ENCODE measurements at places on chromosomes 1 and 21.
A peak's percentile ranks its signal among the peaks of the same experiment; 100 is the strongest.

GRCh38 chr1:11501491-11501897 is 22.5 kb downstream of the DISP3 start:
- peak; percentile 52 for DNase-seq

- DNase-seq = no peak
These were observed 82.7 kb downstream of the CDC7 start for GRCh38 chr1:91583326-91583755.

DNA sequence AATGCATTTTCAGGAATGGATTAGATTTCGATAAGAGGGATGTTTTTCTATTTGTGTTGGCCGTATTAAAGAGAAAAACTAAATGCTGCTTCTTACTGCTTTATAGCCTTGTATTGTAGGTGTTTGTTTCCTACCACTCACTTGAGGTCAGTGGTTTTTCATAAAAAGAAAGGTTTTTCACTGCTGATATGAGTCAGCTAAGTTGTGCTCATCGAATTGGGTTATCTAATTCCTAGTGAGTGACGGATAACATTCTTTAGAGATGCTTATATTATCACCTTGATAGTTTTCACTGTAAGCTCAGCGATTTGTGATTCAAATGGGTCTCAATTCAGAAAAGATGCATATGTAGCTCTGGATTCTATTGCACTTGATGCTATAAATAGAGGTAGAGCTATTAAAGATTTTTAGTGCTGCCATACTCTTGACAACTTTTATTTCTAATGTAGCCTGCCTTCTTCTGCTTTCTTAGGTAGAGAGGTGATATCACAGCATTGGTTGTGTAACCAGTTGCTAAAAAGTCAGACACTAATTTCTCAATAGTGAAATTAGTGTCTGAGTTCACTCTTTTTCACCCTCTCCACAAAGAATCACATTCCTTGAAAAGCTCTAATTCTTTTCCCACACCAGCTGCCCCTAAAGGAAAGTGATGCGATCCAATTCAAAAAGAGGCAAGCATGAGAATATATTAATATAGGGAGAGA is 180.0 kb downstream of the RASAL2 start:
- no peak for DNase-seq

DNA sequence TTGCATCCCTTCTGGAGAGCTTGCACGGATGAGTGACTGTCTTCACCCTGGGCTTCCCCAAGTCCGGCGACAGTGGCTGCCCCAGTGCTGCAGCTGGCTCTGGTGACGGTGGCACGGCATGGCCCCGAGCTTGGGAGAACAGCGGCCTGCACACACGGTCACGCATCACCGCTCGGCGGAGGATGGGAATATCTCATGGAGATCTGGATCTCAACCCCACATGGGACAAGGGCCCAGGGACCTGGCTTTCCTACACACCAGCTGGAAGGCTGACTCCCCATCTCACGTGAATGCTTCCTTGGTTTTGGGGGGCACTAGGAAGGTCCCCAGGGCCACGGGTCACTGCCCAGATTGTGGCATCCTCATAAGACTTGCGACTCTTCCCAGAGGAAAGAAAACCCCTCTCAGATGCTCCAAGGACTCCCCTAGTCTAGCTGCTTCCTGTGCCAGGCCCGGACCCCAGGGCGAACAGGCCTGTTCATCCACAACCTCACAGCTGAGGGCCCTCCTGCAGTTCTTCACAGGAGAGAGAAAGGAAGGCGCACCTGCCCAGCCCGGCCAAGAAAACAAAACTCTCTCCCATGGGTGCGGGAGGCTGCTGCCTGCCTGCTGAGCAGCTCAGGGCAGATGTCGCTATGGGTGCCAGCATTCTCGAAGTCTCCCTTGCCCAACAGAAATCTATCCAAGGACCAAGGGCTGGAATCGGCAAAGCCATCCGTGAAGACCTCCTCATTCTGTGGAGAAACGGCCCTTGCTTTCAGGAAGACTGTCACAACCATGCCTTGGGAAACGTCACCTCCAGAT is 9.9 kb downstream of the CFAP410 start:
- no peak for DNase-seq

DNA sequence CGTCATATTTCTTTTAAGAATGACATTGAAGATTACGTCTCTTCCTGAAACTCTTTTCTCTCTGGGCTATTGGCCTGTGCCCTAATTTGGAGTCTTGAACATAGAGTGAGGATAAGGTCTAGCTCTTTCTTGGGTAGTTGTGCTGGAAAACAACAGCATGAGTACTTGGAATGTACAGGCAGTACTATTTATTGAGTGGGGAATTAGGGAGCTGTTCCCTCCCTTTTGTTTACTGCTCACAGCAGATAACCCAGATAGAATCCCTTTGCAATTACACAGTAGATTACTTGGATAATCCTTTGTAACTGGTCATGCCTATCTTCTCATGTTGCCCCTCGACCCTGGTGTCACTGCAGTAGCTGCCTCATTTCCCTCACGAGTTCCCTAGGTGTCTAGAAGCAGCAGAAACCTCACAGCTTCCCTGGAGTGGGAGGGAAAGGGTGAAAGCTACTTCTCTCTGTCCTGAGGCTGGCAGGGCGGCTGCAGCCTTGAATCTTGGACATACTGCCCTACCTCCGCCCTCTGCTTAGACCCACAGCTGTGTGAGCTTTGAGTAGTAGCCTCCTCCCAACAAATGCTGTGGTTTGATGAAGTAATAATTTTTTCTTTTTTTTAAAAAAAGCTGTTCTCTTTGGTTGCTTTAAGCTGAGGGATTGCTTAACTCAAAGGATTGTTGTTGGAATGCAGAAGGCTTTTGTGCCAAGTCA is 70.6 kb downstream of the FGGY start:
- DNase-seq = no peak

GRCh38 chr1:116628448-116628847 is 39.1 kb downstream of the IGSF3 start:
- DNase-seq = no peak

DNA sequence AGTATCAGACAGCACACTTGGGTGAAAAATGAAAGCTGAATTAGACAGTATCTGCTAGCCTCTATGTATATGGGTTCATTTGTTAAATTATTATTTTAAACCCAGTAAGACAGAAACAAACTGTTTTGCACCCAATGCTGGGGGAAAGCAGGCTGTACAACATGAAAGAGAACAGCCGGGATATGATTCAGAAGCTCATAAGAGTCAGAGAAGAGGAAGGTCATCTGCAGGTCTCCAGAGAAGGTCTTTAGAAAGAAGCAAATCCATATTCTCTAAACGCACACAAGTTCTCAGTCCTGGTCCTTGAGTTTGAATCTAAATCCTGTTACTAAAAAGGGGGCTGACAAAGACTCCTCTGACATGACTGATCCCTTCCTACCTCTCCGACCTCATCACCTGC is 155.1 kb downstream of the SIPA1L2 start:
- DNase-seq = no peak

DNA sequence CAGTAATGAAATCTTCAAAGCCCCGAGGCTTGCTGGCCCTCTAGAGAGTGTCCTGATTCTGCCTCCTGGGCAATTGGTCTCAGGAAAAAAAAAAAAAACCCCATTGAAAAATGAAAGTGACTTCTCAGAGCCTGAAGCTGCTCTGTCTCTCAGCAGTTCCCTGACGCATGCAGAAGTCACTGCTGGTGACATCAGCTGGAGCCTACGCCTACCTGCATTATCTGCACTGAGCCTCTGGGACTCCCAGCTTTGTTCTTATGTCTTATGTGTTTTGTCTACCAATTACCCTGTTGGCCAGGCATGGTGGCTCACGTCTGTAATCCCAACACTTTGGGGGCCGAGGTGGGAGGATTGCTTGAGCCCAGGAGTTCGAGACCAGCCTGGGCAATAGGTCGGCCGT is 10.1 kb upstream of the SLC25A33 start:
- DNase-seq = no peak

- no peak for DNase-seq
These were observed 16.1 kb downstream of the CNR2 start for GRCh38 chr1:23897083-23897482.

GRCh38 chr1:170221031-170221430 is 75.3 kb downstream of the NTMT2 start:
- no peak for DNase-seq

DNA sequence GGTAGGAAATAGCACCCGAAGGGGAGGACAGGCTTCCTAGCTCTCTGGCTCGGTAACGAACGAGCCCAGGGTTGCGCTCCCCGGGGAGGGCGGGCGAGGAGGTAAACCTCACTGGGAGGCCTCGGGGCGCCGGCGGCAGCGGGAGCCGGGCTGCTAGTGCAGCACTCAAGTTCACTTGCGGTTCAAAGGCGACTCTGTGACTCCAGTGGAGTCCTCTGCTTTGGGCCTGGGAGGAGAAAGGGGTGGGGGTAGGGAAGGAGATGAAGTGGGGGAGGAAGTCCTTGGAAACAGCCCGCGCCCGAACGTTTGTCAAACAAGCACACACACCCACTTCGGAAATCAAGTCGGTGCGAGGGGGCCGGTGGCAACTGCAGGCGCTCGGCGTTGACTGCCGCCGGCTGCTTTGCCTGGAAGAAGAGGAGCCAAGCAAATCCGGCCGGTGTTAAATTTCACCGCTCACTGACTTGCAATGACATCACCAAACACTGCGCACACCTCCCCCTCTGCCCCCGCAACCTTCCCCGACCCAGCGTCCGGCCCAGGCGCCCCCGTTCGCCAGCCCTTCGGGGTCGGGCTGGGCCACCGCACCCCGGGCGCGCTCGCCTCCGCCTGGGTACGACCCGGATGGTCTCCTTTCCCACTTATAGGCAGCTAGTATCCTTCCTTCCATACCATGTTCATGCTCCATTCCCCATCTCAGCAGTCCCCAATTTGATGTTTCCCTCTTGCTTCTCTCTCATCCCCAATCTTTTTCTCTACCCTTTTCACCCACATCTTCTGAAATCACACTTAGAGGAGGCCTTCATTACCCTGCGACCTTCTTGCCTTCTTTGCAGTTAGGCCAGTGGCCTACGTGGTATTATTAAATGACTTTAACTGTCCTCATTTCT is at the start of gene COL24A1:
COL24A1 (minus strand) TSS at position 207 of the 890 bp plus-strand sequence. CDS start 376 bp downstream, outside the sequence.
- DNase-seq = peak; percentile 78

DNA sequence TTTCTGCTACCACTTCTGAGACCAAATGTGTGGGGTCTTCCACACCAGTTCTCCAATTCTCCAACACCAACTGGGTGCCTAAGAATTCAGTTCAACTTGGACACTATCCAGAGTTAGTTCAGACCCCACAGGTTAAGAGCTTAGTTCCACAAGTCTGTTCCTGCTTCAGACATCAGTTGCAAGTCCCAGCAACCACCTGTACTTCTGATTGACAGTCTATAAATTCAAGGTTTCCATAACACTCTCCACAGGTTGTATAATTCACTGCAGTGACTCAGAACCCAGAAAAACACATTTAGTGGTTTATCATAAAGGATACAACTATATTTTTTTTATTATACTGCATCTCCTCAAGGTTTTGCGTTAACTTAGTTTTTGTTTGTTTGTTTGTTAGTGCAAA is 18.7 kb downstream of the AK5 start:
- DNase-seq = no peak

- no peak for DNase-seq
These were observed 28.9 kb downstream of the OLFM3 start for GRCh38 chr1:101967871-101968270.

DNA sequence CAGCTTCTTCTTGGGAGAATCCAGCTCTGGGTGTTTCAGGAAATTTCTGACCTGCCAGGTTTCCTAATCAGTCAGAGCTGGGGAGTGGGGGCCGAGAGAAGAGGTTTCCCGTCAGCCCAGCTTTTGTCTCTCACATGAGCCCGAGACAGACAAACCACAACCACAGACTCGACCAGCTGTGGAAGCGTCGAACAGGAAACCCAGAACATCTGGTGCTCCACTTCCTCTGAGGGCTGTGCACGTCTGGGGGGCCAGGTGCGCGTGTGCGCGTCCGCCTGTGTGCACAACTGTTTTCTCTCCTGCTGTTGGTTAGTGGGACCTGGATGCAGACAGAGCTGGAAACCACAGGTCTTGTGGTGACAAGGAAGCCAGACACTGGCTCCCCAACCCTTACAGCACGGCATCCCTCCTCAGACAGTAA is 113.0 kb upstream of the SLC25A33 start:
- DNase-seq = no peak

DNA sequence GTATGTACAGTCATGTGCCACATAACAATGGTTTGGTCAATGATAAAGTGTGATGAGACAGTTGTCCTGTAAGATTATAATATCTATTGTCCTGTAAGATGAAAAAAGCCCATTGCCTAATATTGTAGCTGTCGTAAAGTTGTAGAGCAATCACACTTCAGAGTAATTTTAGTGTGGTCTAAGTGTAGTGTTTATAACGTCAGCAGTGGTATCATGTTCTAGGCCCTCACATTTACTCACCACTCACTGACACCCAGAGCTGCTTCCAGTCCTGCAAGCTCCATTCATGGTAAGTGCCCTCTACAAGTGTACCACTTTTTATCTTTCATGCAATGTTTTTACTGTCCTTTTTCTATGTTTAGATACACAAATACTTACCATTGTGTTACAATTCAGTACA is 259.9 kb upstream of the RAB4A start:
- DNase-seq = no peak

DNA sequence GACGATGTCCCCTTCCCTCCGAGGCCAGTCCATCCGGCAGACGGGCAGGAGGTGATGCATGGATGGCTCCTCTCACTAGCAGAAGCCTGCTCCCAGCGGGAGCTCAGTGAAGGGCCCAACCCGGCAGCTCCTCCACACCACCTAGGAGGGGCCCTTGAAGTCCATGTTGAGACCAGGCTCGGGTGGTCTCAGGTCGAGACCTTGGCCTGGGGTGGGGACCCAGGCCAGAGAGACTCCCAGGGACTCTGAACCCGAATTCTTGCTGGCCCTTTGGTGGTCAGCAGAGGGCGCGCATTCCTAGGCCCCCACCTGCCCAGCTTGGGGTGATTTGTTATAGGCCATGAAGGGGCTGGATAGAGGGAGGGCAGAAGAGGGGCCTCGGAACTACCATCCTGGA is 642 bp upstream of the NT5C1A start:
- DNase-seq = peak; percentile 68

DNA sequence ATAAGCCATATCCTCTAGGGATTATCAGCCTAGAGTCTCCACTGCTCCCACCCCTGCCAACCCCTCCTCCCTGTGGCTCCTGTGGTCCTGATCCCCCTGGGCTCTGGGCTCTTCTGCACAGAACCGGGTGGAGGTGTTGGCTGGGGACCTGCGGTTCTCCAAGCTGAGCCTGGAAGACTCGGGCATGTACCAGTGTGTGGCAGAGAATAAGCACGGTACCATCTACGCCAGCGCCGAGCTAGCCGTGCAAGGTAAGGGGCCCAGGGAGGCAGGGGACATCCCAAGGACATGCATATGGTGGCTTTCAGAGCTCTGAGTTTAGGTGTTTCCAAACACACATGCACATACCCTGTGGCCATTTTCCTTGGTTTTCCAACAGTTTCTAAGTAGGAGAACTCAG is 19.3 kb downstream of the CNTN2 start:
- no peak for DNase-seq

- DNase-seq = no peak
These were observed 15.0 kb downstream of the IFNAR2 start for GRCh38 chr21:33244779-33245105.

GRCh38 chr1:202084791-202085681 is 37.7 kb upstream of the GPR37L1 start:
- DNase-seq = no peak

DNA sequence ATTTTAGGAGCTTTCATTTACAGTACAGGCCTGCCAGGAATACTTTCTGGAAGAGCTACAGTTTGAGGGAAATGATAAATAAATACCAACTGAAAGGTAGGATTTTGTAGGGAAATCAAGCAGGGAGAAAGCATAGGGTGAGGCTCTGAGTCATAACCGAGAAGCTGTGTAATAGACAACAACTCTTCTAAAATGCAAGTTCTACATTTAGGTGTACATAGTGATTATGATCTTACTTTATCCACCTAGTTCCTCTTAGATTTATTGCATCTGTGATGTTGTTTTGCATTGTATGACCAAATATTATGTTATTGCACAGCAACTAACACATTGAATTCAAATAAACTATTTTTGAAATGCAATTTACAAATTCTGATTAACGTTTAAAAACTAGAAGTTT is 819.3 kb downstream of the PLA2G4A start:
- DNase-seq = no peak
